ENCODE measurements at places on chromosomes 1 and 21. TPM values are rescaled to one million over a fixed set of nuclear protein-coding genes. Genes with fewer than 3 reads are reported as not detected.

Gene DIO1
- polyA plus RNA-seq, result not detected

Gene CR1
- not detected for polyA plus RNA-seq

Gene GIPC2
- polyA plus RNA-seq, result 0.04 TPM

Gene AMY2A
- not detected for polyA plus RNA-seq

Gene OR14A16
- polyA plus RNA-seq, result not detected

All from BJ (cell line).